Foreskin fibroblast (primary cell): ENCODE measurements at places on chromosomes 1 and 21.
A peak's percentile ranks its signal among the peaks of the same experiment; 100 is the strongest.

GRCh38 chr1:244354810-244355278 lies 96.9 kb downstream of the ADSS2 start:
- peak; percentile 28 for DNase-seq

DNA sequence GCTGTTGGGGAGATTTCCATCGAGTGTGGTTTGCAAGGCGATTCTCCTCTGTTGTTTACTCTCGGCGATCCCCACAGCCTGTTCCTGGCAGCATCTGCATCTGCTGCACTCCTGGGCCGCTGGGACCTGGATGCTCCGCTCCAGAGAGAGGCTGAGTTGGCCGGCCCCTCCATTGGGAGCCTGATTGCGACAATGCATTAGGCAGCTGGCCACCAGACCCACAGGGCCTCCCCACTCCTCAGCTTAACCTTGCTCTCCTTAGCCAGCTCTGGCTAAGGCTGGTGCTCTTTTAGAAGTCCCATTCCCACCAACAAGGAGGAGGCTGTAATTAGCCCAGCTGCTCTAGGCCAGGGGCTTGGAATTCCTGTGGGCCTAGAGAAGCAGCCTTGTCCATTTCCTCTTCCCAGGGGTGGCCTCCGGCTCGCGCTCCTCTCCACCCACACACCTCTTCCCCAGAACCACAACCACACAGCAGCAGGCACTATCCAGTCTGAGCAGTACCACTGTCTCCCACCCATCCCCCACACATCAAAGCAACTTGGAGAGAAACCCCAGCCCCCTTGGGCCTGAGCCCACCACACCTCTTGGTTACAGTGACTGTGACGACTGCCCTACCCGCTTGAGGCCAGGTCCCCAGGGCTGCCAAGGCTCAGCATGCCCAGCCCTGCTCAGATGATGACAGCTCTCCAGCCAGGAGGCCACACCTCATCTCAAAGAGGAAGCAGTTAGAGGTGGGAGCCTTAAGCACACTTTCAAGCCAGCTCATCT lies 193.8 kb upstream of the EDN2 start:
- peak; percentile 42 for DNase-seq

- no peak for DNase-seq
Observed at GRCh38 chr1:67280696-67281095, 27.0 kb upstream of the IL12RB2 start.

DNA sequence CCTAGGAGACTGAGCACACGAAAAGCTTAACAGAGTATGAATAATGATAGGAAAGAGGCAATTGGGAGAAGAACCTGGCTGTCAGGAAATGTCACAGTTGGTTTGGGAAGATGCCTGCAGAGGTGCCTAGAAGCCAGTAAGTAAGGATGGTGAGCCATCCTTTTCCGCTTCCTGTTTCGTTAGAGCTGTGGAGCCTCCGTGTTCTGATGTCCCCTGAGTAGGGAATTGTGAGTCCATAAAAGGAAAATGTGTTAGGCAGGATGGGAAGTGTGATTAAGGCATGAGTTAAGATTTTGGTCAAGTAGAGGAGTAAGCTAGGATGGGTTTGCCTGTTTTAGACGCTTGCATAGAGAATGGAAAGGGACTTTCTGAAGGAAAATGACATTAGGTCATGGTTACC lies 9.0 kb downstream of the CLIC4 start:
- no peak for DNase-seq

GRCh38 chr1:99589186-99589636 lies 56.7 kb upstream of the PALMD start:
- no peak for DNase-seq

- no peak for DNase-seq
Observed at GRCh38 chr1:74470936-74471335, 41.5 kb downstream of the LRRC53 start.

DNA sequence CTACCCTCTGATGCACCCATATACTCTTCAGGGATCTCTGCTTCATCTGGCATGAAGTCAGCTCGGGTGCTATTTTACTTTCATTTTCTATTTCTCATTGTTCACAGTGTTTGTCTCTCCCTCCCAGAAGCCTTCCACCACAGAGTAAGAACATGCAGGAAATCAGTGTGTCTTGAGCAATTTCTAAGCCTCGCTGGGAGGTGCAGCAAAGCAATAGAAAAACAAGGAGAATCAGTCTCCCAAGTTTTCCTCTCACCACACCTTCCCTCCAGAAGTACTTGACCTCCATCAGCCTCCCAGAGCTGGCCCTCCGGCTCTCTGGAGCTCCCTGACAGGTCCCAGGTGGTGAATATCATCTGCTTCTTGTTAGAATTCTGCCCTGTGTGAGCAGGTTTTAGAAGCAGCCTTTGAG lies 594.7 kb upstream of the CAMK1G start:
- DNase-seq: peak; percentile 34

- peak; percentile 89 for DNase-seq
Observed at GRCh38 chr1:66598670-66599069, 64.7 kb downstream of the SGIP1 start.

DNA sequence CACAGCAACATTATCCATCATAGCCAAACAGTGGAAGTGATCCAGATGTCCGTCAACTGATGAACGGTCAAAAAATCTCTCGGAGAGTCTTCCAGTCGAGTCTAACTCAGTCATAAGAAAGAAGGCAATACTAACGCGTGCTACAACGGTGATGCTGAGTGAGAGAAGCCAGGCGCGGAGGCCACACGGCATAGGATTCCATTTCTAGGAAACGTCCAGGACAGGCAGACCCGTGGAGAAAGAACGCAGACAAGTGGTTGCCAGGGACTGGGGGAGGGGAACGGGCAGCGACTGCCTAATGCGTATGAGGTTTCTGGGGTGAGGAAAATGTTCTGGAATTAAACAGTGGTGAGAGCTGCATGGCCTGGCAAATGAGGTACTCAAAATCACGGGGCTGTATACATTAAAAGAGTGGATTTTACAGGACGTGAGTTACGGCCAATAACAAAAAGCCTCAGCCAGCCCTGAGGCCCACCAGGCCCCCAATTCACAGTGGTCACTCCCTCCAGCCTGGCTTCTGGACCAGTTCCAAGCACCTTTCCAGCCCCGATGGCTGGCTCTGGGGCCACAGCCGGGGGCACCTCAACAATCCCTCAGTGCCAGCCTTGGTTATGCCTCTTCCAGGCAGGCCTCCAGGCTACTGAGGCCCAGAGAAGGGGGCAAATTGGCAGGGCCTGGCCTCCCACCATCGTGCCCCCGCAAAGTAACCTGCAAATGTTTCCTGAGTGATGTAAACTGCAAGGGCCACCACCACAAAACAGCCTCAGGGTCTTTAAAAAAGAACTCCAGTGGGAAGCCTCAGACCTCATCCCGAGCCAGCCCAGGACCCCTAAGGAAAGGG lies 3.4 kb downstream of the WNT9A start:
- DNase-seq: no peak

GRCh38 chr21:29639366-29640079 lies 300.3 kb downstream of the GRIK1 start:
- no peak for DNase-seq

DNA sequence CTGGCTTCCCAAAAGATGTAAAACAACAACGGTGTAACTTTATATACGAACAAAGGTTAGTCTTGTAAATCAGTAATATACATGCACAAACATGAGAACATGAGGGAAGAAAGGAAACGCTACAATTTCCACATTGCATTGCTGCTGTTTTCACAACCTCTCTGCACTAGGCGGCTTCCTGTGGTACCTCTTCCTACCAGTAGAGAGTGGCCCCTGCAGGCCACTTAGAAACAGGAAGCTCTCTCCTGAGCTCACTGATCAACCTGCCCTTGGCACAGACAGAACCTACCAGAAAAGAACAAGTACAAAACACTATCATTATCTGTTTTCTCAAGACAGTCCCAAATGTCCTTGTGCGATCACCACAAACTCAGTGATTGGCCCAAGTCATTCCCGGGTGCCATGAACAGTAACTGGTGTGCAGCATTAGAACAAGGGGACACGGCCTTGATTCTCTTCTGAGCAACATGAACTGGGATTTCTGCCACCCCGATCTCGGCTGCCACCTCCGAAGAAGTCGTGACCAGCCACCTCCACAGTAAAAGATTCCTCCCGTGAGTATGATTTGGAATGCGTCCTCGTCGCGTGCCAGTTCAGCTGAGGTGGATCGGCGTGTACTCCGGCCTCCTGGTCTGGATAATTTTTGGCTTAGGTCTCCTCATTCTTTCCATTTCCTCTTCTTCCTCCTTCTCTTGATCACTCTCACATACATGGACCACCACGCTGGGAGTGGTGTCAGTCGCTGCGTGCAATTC lies 5.7 kb upstream of the KCNE1 start:
- no peak for DNase-seq

DNA sequence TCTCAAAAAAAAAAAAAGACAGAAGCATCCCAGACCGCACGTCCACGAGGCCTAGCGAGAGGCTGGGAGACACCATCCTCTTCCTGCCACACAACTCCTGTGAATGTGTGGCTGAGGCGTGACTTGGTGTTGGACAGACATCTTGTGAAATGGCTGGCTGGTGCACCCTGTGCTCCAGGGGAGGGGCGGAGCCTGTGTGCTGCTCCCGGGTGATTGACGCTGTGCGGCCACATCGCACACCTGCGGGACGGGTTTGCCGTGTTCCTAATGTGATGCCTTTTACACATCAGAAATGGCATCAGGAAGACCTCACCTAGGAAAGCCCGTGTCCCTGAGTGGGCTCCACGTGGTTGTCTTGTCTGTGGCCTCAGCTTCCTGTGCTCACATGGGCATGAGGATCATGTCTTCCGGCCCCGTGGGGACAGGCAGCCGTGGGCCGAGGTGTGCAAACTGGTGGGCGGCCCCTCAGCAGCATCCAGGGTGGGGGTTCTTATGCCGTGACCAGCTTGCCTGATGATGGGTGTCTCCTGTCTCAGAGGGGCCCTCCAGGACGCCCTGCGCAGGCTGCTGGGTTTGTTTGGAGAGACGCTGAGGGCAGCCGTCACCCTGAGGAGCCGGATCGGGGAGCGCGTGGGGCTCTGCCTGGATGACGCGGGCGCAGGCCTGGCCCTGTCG lies 64.4 kb downstream of the PCNT start:
- no peak for DNase-seq

DNA sequence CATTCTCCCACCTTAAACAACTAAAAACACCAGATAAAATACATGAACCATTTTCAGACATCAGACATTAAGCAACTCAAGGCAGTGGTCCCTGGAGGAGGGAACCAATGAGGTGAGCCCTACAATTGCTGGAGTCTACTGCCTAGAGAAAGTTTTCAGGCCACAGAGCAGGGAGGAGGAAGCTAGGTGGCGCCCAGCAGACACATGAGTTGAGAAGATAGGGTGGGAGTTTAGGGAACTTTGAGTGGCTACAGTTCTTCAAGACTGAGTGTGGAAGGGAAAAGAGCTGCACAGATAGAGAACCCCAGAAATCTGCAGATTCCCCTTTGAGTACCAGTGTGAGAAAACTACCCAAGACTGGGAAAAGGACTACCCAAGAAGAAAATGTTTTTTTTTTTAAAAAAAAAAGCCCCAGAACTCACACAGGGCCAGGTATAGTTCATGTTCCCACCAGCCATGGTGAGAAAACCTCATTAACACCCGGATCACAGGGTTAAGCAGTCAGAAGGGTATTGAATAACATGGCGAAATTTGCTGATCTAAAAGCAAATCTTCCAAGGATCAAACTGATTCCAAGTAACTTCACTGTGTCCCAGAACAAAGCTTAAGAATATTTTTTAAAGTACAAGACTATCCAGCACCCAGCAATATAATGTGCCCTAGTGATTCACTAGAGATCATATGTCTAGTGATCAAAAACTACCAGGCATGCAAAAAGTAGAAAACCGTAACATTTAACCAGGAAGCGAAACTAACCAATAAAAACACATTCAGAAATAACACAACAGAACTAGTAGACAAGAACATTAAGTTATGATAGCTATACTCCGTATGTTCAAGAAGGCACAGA lies 12.0 kb downstream of the ALDH9A1 start:
- DNase-seq: no peak

GRCh38 chr1:58904299-58905125 lies 120.7 kb upstream of the JUN start:
- DNase-seq: no peak

- no peak for DNase-seq
Observed at GRCh38 chr1:162388083-162388594, 6.6 kb downstream of the C1orf226 start.

DNA sequence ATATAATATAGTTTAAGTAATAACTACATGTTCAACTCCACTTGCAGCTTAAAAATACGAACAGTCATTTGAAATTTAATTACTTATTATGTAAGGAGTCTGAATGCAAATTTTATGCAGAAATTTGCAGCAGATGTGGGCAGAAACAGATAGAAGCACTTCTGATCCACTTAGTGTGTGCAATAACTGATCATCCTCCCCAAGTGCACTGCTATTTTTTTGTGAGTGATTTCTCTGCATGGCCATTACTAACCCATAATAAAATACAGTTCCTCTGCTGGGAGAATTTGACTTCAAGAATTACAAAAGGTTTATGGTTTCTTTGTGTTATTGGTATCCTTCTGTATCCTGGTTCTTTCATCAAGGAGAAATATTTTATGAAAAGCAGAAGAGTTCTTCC lies 611.5 kb upstream of the RGS18 start:
- DNase-seq: no peak

- no peak for DNase-seq
Observed at GRCh38 chr1:89025928-89026327, 3.3 kb upstream of the GBP3 start.

- DNase-seq: peak; percentile 67
Observed at GRCh38 chr1:31410871-31411270, 2.1 kb upstream of the SERINC2 start.

DNA sequence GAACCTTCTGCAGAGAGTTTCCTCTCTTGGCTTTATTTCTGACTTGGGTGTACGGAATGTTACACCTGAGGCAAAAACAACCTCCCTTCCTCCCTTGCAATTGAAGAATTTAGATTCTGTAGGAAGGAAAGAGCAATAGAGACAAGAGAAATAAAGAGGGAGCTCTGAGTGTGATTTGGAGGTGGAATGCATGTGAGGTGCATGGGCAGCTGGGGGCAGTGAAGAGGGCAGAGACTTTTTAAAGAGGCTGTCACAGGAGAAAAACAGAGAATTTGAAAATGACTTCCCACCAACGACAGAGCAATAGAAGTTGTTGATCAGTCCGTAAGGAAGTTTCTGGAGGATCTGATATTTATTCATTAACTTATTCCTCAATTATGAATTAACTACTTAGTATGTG lies 172.0 kb upstream of the B3GALT2 start:
- DNase-seq: no peak

- DNase-seq: no peak
Observed at GRCh38 chr1:224880593-224881307, 48.7 kb upstream of the DNAH14 start.

DNA sequence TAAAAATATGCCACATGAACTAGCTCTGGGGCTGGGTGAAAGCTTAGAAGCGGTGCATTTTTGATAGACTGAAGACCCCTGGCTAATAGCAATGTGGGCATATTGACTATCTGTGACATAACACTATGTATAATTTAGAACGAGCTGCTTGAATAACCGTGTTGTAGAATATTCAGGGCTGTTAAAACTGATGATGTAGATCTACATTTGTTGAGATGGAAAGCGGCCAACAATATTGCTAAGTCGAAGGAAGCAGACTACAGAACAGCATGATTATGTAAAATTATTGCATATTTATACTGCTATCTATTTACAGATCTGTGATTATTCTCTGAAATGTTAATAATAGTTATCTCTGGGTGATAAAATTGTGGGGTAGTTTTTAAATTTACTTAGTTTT lies 41.1 kb upstream of the BCL10 start:
- DNase-seq: no peak
